Natural killer cell treated with Interleukin-12 subunit alpha and Interleukin-12 subunit beta and Interleukin-15 and Interleukin-18, amount 100 ng/mL, for 72 hours (primary cell): ENCODE measurements at places on chromosomes 1 and 21. TPM values are rescaled to one million over a fixed set of nuclear protein-coding genes. Genes with fewer than 3 reads are reported as not detected.
A peak's percentile ranks its signal among the peaks of the same experiment; 100 is the strongest.

RBP7 gene
- total RNA-seq = not detected

FLG2 gene
- total RNA-seq = not detected

DNA sequence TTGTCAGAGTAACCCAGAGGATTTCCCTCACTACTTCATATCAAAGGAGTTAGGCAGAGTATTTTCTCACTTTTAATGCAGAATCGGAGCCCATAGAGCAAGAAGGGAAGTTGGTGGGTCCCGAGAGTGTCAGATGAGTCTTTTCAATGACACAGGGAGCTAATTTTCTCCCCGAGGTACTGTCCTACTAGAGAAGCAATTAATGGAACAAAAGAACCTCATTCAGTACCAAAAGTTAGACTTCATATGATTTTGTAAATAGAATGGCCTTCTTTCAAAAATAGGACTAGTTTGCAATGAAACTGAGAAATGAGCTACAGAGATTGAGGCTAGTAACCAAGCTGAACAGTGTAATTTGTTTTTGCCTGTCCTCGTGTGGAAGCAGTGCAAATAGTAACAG lies 3.9 kb downstream of the NCAM2 start:
- DNase-seq = no peak

DNA sequence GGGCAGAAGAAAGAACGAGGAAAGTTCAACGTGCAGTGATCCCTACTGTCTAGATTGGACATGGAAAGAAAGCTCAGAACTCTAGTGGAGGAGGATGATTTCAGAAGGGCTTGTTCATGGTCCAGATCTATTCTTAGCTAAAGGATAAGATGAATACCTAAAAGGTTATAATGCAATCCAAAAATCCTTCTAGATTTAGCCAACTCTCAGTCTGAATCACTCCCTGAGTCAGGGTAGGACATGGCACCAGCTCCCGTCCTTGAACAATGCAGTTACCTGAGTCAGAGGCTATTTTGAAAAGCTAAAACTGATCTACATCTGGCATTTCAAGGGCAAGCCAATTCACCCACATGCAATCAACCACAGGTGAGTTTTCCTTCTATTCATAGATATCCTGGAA lies 38.8 kb upstream of the HIVEP3 start:
- no peak for DNase-seq

- no peak for DNase-seq
Observed at GRCh38 chr1:30249446-30250337, 473.7 kb downstream of the MATN1 start.

DNA sequence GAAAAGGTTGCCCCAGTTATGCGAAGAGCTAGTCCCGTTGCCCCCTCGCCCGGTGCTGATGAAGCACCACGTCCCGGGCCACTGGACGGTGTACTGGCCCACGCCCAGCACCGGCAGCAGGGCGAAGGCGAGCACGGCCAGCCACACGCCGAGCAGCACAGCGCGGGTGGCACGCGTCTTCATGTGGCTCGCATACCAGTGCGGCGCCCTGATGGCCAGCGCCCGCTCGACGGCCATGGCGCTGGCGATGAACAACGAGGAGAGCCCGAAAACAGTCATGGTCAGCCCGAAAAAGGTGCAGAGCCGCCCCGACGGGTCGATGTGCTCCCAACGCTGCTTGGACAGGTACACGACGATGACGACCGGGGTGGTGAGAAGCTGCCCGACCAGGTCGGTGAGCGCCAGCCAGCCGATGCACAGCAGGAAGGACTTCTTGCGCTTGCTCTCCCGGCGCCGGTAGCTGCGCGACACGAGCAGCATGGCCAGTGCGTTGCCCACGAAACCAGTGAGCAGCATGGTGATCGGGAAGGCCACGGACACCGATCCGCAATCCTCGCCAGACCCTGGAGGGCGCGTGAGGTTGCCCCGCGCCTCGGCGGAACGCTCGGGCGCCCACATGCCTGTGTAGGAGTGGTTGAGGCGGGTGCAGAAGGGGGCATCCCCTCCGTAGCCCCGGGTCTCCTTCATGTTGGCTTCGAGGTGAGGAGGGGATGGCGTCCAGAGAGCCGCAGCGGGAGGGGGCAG lies 553 bp downstream of the PTGER3 start:
- DNase-seq = peak; percentile 75
